Fibroblast of the aortic adventitia (primary cell): ENCODE measurements at places on chromosomes 2 and 18. TPM values are rescaled to one million over a fixed set of nuclear protein-coding genes. Genes with fewer than 3 reads are reported as not detected.

Gene ASB18
- not detected in 2 replicates for total RNA-seq

Gene KCNF1
- total RNA-seq: not detected in 2 replicates

Gene CNTNAP5
- under 0.01 TPM in 1 of 2 replicates, not detected in the other for total RNA-seq

Gene DQX1
- total RNA-seq: 0.27 TPM in 1 of 2 replicates, not detected in the other

Gene FLACC1
- total RNA-seq: 1.2 and 3.6 TPM in 2 replicates

Gene NGEF
- total RNA-seq: 1.1 and 17.4 TPM in 2 replicates

Gene RFTN2
- 6.4 and 16.4 TPM in 2 replicates for total RNA-seq
